IMR-90 (cell line): ENCODE measurements at places on chromosomes 11 and 22. TPM values are rescaled to one million over a fixed set of nuclear protein-coding genes. Genes with fewer than 3 reads are reported as not detected.

NTM gene
- 17.8 and 19.5 TPM in 2 replicates for total RNA-seq

GLYAT gene
- not detected in 2 replicates for total RNA-seq

IGF2 gene
- 2.3 and 5.0 TPM in 2 replicates for total RNA-seq

SCT gene
- total RNA-seq = not detected in 2 replicates

C22orf31 gene
- not detected in 2 replicates for total RNA-seq

ZNF214 gene
- total RNA-seq = 2.5 and 3.1 TPM in 2 replicates

DTX4 gene
- 2.5 and 2.7 TPM in 2 replicates for total RNA-seq

SEZ6L gene
- total RNA-seq = not detected in 2 replicates

ESAM gene
- under 0.01 TPM in 1 of 2 replicates, not detected in the other for total RNA-seq

CCDC15 gene
- 2.0 and 2.5 TPM in 2 replicates for total RNA-seq

TECTA gene
- 0.18 and 0.28 TPM in 2 replicates for total RNA-seq

ASCL2 gene
- total RNA-seq = not detected in 2 replicates

OR51I1 gene
- not detected in 2 replicates for total RNA-seq

GRCh38 chr11:116242006-116242405 is 530.8 kb downstream of the BUD13 start:
- no peak for DNase-seq

DNA sequence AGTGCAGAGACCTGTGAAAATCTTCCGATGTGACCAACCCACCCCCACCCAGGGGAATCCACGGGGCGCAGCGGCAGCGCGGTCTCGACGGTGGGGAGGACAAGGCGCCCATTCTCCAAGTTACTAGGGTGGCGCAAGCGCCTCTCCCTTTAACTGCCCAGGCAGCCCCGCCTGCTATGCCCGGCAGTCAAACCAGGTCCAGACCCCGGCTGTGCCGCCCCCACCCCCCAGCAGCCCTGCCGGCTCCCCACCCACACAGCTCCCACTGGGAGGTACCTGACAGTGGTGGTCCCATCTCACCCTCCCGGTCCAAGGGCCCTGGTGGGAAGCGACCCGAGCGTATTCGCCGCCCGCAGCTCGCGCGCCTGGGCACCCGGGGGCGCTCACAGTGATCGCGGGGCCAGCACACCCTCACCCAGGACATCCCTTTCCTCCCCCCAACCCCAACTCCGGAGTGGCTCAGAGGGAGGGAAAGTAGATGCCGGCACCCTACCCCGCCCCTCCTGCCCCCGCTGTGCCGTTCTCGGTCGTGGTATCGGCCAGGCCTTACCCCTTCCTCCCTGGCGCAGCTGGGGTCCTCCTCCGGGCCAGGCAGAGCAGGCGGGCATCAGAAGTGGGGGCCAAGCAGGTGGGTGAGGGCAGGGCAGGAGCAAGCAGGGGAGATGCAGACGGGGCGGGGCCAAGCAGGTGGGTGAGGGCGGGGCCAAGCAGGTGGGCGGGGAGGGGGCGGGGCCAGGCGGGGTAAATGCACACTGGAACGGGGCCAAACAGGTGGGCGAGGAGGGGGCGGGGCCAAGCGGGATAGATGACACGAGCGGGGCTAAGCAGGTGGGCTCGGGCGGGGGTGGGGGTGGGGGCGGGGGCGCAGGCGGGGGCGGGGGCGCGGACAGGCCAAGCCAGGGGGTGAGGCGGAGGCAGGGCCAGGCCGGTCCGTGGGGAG is at the start of gene TRPM5:
Gene TRPM5, minus strand, starts transcription at position 634 of the 940 bp plus-strand sequence. CDS start 21,478 bp downstream, outside the sequence.
- no peak for DNase-seq

DNA sequence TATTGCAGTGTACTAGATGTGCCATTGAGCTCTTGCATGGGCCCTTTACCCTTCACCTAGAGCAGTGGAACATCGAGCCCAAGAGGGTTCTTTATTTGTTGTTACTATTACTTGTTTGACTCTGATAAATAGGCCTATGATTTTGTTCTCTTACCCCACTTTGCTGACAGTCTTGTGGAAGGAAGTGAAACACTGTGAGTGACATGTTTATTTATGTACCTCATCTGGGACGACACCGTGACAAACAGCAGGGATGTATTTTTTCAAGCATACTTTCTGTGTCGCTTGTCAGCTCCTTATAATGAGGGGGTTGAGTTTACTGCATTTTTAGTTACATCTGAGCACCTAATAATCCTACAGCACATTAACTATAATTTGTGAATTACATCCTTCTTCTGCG is 1010.3 kb upstream of the TENM4 start:
- DNase-seq = no peak

DNA sequence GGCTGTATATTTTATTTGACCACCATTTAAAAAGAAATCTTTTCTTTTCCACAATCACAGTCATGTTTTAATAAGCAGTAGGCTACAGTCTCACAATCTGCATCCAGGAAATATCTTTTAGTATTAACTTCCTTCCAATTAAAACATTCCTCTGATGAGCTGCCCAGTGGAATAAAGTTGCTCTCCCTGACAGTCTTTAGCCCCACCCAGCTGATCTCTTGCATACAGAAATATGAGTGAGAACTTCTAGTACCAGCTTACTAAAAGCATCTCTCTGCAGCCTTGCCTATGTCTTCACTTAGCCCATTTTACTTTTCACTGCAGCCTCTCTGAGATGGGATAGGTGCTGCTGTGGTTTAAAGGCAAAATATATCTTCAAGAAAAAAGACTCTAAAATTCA is 143.4 kb upstream of the ANO3 start:
- peak; percentile 10 for DNase-seq

- DNase-seq = no peak
Measured at GRCh38 chr11:45820211-45820857, 15.4 kb downstream of the SLC35C1 start.

GRCh38 chr22:36239401-36240171 is at the start of gene APOL2:
APOL2 (minus strand) TSS chr22:36239527; CDS start chr22:36233162, 6,365 bp downstream.
- peak; percentile 93 for DNase-seq

- DNase-seq = no peak
Measured at GRCh38 chr22:43182726-43183125, 4.2 kb downstream of the TTLL12 start.

DNA sequence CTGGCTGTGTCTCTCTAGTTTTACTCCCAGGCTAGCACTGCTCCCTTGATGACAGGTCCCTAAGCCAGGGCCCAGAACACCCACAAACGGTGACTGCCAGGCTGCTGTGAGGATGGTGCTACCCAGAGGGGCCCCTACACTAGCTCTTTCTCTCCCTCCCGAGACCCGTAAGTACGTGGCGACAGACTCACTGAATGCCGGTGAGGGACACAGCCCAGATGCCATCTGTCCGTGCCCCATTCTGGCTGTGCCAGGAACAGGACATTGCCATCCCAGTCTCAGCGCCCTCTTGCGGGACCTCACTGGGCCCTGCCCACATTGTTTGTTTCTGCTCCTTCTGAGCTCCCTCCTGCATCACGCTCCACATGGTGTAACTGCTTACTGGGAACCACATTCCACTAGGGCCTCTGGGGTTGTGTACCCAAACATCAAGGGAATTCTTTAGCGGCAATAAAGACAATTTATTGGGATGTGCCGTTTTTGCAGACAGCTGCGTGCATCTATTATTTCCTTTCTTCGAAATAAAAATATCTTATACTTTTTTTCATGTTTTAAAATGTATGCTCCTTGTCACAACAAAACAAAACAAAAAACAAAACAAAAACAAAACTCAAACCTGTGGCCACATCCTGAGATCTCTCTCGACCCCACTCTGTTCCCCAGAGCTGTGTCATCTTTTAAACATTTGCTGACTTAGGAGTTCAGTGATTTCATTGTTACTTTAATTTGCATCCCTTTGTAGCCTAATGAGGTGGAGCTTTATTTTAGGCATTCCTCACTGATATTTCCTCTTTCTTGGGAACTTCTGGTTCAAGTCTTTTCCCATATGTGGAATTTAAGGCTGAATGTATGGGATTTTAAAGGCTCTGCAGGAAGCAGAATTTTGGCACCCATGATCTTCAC is 4.4 kb upstream of the TPCN2 start:
- DNase-seq = peak; percentile 72

- peak; percentile 30 for DNase-seq
Measured at GRCh38 chr11:79897896-79898295, 457.1 kb upstream of the TENM4 start.

DNA sequence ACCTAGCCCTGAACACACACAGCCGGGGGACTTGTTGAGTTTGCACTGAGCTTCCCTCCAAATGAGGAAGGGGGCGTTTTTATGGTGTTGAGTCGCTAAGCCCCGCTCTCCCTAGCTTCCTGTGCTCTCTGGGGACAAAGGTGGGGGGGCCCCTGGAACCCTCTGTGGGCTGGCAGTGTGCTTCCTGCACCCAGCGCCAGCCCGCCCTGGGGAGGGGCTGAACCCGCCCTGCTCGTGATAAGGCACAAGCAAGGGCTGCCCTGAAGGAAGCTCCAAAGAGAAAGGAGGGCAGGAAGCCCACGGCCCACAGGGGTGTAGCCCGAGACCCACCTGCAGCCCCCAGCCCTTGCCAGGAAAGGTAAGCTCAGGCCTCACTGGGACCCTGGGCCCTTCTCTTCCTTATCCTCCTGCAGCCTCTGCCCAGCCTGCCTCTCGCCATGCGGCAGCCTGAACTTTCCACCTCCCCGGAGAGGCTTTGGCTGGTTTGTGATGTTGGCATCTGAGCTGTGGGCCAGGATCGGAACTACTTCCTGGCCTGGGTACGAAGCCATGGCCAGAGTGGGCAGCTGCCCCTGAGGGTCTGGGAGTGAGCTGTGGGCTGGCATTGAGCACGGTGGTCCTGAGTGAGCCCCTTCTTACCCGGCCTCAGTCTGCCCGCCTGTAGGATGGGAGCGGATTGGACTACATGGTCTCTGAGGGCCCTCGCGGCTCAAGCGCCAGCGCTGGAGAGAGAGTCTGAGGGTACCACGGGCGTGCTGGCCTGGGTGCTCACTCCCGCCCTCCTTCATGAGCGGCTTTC is at the start of gene FERMT3:
Gene FERMT3, plus strand, starts transcription at position 265 of the 799 bp plus-strand sequence. CDS start 644 bp downstream, outside the sequence.
- no peak for DNase-seq

DNA sequence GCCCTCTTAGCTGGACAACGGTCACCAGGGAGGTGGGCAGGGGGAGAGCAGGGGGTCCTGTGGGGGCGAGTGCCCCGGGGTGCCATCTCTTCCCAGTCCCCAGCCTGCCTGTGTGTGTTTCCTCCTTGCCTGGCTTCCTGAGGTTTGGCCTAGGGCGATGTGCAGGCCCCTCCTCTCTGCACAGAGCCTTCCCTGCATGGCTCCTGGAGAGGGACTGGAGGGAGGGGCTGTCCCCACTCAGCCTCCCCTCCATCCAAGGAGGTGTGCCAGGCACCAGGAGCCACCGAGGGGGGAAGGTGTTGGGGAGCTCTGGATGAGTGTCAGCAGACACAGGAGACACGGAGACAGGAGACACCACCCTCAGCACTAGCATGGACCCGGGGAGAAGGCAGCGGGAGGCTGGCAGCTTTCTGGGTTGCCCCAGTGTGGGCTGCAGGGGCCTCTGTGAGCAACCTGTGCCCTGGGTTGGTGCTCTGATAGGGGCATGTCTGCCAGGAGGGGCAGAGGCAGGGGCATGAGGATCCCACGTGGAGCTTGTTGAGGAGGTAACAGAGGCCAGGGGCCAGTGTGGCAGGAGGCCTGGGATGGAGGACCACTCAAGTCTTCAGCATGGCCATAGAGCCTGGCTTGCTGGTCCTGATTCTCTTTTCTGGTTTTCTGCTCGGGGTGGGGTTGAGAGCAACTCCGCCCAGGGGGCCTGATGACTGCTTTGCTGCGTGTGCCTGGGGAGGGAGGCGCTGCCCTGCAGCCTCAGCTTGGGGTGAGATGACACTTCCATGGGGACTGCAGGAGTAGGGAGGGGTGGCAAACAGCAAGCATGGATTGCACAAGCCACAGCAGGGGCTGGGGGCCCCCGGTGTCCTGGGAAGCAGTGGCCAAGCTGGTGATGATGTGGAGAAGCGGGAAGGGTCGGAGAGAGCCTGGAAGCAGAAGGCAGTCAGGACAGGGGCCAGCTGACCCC is 78.8 kb downstream of the ST3GAL4 start:
- DNase-seq = no peak

DNA sequence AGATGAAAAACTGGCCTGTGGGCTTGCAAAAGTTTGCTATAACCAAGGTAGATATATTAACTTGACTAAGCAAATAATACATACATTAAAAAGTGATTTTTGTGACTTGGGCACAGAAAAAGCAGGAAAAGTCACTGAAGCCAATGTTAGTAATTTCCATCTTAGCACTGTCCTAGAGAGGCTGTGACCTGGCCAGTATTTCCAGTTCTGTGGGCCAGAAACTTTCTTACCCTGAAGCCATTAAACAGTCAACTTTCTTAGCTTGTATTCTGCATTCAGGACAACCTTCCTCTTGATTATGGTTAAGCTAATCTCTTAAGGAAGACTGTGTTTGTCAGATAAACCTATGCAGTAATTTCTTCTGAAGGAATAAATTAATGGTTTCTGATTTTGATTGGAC is 22.3 kb upstream of the SLC36A4 start:
- no peak for DNase-seq

GRCh38 chr11:2549876-2550605 is 105.2 kb downstream of the KCNQ1 start:
- no peak for DNase-seq

DNA sequence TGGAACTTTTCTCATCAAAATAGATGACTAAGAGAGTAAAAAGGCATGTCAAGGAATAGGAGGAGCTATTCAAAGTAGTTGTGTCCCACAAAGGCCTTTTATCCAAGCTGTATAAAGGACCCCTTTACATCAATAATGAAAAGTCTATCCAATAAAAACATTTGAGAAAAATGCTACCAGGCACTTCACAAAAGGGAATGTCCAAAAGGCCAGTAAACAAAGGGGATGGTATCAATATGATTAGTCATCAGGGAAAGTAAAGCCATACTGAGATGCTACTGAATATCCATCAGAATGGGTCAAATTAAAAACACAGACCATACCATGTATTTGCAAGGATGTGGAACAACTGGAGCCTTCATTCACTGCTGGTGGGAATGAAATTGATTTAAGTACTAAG is 224.9 kb downstream of the NELL1 start:
- no peak for DNase-seq

DNA sequence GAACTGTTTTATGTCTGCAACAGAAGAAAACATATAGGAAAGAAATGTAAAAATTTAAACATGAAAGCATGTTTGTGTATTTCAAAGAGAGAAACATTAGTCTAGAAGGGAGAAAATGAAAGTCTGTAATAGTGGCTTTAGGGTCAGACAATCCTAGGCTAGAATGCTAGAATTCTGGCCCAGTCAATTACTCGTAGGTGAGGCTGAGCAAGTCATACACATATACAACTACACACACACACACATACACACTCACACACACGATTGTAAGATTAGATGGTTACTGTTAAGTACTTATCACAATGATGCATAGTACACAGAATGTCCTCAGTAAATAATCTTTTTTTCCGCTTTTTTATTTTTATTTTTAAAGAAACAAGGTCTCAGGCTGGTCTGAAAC is 37.7 kb upstream of the PCF11 start:
- DNase-seq = peak; percentile 11

GRCh38 chr11:122031813-122032212 is 84.2 kb downstream of the BLID start:
- no peak for DNase-seq

DNA sequence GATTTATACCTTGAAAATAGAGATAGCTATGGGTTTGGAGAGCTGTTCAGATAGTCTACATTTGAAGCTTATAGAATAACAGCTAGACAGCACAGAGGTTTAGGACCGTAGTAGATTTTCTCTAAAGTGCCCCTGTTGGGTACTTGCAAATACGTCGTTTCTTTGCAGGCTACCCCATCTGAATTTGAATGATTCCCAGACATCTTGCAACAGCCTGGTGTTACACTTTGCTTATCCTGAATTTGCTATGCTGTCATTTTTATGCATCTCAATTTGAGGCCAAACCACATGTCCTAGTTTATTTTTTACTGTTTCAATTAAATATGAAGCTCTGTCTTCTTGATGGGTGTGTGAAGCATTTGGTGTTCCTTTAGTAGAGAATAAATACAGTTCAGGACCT is 142.1 kb downstream of the WNT11 start:
- DNase-seq = no peak
